Left renal pelvis (tissue), 4 donors: ENCODE measurements at places on chromosomes 3 and 15.

DNA sequence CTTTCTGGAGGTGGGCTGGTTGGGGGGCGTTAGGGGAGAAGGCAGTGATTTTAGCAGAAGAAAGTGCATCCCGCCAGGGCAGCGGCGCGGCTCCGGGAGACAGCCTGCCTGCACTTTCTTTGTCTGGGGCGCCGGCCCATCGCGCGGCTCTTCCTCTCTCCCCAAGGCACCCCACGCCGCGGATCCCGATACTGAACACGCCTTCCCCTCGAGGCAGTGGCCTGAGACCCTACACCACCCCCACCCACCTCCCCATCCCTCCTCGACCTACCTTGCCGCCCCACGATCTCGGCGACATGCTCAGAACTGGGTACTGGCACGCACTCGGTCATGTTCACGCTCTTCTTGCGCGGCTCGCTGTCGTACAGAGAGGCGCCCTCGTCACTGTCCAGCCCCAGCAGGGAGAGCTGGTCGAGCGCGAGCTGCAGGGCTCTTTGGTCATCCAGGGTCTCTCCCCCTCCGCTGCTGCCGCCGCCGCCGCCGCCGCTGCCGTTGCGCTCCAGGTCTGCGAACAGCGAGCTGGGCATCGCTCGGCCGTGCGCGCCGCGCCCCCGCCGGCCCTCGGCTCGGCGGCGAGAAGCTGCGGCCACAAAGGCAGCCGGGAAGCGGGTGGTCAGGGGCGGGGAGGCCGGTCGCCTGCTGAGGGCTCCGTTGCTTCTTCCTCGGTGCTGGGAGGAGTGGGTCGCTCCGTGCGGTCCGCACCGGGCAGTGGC, 483 bp downstream of the MEX3B start:
- DNase-seq, result no peak

GRCh38 chr15:100277087-100277855, 64.5 kb downstream of the ADAMTS17 start:
- no peak for DNase-seq

GRCh38 chr3:148975696-148976095, 15.6 kb upstream of the GYG1 start:
- DNase-seq, result no peak

- no peak for DNase-seq
These were observed 23.8 kb downstream of the ARHGEF26 start for GRCh38 chr3:154144825-154145465.

GRCh38 chr3:192824313-192824712, 93.3 kb downstream of the MB21D2 start:
- DNase-seq, result no peak

GRCh38 chr3:193863657-193864357, 270.8 kb downstream of the OPA1 start:
- no peak for DNase-seq

DNA sequence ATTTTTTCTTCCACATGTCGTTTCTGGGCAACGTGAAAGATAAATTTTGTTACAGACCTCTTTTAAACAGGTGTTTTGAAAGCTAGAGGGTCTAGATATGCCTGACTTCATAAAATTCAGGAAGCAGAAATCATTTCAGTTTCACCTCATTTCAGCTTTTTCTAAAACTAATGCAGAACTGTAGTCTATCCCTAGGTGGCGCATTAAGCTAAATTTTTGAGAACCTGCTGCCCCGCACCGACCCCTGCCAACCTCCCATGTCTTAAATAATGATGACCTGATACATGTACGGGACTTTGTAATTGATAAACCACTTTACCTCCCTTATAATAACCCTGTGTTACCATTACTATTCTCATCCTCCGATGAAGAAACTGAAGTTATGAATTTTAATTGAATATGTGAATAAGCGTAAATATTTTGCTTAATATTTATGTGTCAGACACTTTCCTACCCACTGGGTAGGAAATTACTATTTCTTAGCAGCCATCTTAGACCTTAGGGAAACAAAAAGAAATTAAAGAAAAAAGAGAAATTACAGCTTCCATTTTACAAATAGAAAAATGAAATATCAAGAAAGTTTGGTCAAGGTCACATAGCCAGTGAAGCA, 78.7 kb upstream of the GCNT3 start:
- no peak for DNase-seq

GRCh38 chr3:67437090-67437489, 217.3 kb downstream of the SUCLG2 start:
- DNase-seq, result no peak
